ENCODE measurements at places on chromosomes 7 and 10.
A peak's percentile ranks its signal among the peaks of the same experiment; 100 is the strongest.

- DNase-seq, result no peak
Measured at GRCh38 chr7:117036053-117036669, 82.9 kb downstream of the ST7 start.

DNA sequence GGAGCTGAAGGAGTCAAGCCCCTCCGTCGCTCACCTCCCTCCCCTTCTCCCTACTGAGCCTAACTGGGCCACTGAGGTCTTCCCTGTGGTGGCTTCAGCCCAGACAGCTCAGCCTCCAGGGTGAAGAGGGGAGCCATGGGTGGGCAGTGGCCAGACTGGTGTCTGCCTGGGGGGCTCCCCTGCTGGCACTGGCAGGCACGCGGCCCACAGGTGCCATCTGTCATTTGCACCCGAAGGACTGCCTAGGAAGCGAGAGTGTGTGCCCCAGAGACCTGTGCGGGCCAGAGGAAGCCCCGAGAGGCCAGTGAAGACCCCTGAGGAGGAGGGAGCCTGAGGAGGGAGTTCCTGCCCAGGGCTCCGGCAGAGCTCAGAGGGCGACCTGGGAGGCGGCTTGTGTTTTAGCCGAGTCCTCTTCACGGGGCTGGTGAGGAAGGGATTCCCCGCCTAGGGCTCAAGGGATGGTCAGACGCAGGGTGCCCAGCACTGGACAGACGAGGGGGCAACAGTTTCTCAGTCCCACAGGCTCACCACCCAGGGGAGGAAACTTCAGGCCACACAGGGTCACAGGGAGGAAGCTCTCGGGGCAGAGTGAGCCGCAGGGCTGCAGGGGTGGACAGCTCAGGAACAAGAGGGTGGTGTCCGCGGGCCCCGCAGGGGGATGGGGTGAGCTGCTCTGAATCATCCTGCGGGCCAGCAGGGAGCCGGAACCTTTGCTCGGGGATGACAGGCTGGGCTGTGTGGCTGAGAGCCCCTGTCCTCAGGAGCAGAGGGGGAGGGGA, 76.2 kb upstream of the PPP2R2D start:
- no peak for DNase-seq

GRCh38 chr10:68184546-68184945, 47.4 kb downstream of the ATOH7 start:
- peak; percentile 10 for DNase-seq

- no peak for DNase-seq
Measured at GRCh38 chr7:106283501-106283830, 1.3 kb downstream of the NAMPT start.

GRCh38 chr7:140571538-140572122, 69.0 kb downstream of the DENND2A start:
- no peak for DNase-seq

Measured in EH (cell line).